ENCODE measurements at places on chromosomes 6 and 20.

DNA sequence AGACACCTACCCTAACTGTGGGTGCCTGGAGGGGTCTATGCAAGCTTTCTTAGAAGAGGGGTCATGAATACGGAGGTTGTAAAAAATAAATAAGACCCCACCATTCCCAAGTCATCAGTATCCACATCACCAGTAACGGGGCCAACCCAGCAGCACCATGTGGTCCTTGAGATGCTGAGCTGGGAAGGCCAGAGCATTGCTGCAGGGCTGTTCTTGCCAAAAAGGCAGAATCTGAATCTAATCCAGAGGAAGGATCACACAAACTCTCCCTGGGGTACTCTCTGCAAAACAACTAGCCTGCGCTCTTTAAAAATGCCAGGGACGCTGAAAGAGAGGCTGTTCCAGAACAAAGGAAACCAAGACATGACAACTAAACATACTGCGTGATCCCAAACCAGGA is 43.2 kb downstream of the SSR1 start:
- no peak for DNase-seq

- no peak for DNase-seq
Observed at GRCh38 chr20:20137851-20138250, 85.5 kb downstream of the CFAP61 start.

GRCh38 chr20:19858466-19859371 is 100.7 kb downstream of the RIN2 start:
- DNase-seq, result no peak

GRCh38 chr20:13809855-13810254 is 25.0 kb downstream of the NDUFAF5 start:
- DNase-seq, result no peak

DNA sequence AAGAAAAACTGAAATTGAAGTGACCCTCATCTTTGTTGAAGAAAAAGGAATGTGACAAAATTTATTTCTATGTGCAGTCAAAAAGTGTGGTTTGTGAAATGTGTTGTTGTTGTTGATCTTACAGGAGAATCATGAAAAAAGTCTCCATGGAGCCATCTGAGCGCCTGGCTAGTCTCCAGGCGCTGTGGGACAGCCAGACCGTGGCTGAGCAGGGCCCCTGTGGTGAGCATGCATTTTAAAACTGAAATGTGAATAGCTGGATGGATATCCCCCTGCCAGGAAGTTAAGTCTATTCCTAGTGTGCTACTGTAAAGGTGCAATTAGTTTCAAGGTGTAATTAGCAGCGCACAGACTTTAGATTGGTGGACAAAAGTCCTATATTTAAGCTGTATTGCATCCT is 170.6 kb downstream of the CARMIL1 start:
- DNase-seq, result no peak

GRCh38 chr6:1254326-1254725 is 57.6 kb upstream of the FOXQ1 start:
- no peak for DNase-seq

- DNase-seq, result no peak
Observed at GRCh38 chr6:99993533-99994251, at the start of gene MCHR2. TSS of gene MCHR2 (minus strand) at chr6:99994223. CDS start at chr6:99956147, 38,076 bp downstream.

DNA sequence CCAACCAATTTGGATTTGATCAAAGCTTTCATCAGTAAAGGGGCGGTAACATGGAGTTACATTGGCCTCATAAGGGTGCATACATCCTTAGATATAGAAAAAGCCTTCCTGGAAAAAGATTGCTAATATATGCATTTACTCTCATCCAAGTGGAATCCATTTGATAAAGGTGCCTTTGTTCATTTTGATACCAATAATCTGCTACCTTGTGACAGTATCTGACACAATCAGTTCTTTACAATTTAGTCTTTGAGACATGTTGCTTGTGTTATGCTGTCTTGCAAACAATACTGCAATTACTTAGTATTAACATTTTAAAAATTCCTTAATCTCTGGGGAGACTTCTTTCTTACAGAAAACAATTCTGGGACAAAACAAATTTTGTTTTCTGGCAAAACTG is 654.4 kb upstream of the SLC35B3 start:
- DNase-seq, result no peak

DNA sequence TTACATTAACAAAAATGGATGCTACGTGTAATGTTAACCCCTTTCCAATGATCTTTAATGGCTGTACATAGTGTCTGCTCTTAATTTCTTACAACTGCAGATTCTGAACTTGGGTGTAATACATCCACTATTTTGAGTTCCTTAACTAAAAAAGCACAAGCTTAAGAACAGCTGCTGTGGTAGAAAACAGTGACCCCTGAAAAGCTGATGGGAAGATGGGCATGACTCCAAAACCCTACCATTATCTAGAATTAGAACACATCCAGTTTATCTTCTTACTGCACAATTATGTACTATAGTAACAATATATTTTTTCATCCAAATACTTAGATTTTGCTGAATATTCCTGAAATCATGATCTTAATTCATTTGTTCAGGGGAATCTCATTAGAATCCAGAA is 49.3 kb downstream of the LYRM4 start:
- no peak for DNase-seq

GRCh38 chr6:125066140-125066539 is 87.4 kb upstream of the TPD52L1 start:
- DNase-seq, result no peak

DNA sequence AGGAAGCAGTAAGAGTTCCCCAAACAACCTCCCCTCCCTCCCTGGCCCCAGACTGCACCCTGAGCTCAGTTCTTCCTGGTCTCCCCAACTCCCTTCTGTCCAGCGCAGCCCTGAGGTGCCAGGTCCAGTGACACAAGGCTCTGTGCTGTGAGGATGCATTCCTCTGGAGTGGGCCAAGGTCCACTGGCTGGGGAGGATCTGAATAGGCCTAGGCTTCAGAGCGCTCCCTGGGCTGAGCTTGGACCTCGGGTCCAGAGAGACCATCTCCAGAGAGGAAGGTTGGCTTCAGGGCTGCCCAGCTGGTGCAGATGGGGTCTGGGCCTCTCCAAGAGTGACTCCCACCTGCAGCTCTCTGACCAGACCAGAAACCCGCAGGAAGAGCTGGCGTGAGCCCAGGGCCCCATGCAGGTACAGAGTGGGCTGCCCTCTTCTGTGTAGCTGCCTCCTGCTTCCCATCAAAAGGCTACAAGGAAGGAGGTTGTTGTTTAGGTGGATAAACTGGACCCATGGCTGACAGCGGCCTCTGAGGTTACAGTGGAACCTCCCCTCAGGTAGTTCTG is 52.3 kb upstream of the MLN start:
- no peak for DNase-seq

DNA sequence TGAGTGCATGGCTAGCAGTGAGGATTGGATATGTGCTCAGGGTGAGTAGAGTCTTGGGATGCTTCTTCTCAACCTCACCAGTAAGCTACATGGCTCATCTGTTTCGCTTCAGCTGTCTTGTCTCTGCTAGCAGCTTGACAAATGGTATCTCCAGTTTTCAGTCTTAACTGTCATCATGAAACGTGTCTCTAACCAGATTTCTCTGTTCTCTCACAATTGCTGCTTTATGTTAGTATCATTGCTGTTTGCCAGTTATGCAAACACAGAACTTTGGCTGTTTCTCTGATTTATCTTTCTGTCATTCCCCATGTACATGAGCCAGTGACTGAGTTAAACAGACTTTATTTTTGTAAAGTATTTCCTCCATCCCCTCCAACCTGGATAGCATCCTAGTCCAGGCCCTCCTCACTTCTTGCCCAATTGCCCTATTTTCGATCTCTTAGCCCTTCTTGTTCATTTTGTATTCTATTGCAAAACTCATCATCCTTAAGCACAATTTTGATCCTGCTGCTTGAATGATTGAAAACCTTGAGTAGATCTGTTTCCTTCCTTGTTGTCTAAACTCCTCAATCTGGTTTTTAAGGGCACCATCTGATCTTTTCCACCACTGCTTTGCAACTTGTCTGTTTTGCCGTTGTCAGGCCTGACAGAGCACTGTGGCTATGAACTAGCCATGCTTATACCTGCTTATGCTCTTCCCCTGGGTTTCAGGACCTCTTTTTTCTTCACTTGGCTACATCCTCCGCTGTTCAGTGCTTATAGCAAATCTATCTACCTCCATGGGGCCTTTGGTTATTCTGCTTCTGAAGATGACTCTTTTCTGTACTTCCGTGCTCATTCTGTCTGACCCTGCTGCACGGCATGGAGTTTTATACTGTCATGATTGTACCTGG is 37.7 kb upstream of the ADIG start:
- DNase-seq, result no peak

All from A549 (cell line).